Fibroblast of lung (primary cell): ENCODE measurements at places on chromosomes 4 and X.

GRCh38 chr4:185682236-185682635, 129.8 kb downstream of the SORBS2 start:
- DNase-seq: no peak

DNA sequence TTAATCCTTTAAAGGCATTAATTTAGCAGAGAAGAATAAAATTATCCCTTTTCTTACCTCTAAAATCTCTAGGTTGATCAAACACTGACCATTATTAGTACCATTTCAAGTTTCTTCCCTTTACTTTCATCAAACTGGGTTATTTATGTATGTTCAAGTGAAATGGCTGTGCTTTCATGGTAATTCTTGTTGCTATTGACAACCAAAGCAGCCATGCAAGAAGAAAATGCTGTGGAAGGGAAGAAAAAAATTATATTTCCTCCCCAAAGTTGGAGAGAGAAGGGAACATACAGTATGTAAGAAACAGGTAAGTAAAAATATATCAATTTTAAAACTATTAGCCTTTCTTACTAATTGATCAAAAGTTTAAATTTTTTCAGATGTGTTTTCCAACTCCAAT, 16.2 kb downstream of the NPNT start:
- no peak for DNase-seq

DNA sequence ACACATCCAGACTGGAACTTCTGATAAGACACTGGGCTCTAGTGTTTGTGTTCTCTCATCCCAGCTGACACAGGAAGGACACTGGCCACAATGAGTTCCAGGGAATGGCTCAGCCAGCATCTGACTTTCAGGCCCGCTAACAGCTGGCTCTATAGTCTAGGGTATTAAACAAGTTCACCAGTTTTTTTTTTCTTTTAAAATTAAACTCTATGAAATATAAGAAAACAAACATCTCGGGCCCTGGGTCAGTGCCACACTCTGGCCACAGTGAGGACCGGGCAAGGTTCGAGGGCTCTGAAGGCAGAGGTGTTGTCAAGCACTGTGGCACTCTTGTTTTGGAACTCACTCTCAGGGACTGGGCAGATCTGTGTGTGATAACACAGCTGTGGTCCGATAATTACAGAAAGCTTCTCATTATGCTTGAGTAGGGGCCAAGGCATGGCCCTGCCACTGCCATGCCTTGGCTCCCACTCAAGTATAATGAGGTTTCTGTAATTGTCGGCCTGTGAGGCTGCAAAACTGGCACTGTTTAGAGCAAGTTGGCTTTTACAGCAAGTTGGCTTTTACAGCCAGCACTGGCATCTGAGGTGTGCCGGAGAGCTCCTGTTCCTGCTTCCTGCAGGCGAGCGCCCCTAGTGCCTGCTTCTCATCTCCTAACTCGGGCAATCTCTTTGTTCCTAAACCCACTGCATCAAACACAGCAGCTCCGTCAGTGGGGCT, 62.8 kb downstream of the PPP1R2C start:
- DNase-seq: peak; percentile 59

- no peak for DNase-seq
Measured at GRCh38 chr4:89331686-89332544, 24.3 kb upstream of the GPRIN3 start.

DNA sequence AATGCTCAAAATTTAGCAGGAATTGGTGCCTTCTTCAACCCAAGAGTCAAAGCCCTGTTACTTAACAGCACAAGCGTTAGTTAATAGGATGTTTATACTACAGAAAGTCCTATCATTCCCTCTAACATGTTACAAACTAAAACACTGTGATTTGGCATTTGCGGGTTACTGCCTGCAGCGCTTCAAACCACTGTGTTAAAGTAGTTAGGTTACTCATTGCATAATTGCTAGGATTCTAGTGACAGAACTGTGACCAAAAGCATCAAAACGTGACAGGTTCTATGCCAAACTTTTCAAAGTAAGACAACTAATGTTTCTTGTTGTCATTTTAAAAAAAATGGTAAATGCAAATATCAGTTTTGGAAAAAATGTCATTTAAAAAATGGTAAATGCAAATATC, 442.8 kb upstream of the ZFP42 start:
- no peak for DNase-seq

DNA sequence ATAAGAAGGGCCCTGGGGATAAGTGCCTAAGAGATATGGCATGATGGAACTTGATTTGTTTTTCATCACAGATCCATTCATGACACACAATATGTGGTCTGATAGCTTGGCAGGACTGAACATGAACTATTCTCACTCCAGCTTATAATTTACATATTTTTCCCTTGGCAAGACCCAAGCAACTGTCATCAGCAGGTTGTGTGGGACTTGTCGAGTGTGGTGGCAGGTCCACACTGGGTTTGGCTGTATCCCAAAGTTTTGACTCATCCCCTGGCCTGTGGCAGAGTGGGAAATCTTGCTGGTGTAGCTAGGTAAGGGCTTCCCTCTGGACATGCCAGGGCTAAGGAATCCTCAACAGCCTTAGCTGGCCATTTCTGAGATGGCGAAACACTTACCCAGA, 81.0 kb upstream of the STIM2 start:
- peak; percentile 75 for DNase-seq

DNA sequence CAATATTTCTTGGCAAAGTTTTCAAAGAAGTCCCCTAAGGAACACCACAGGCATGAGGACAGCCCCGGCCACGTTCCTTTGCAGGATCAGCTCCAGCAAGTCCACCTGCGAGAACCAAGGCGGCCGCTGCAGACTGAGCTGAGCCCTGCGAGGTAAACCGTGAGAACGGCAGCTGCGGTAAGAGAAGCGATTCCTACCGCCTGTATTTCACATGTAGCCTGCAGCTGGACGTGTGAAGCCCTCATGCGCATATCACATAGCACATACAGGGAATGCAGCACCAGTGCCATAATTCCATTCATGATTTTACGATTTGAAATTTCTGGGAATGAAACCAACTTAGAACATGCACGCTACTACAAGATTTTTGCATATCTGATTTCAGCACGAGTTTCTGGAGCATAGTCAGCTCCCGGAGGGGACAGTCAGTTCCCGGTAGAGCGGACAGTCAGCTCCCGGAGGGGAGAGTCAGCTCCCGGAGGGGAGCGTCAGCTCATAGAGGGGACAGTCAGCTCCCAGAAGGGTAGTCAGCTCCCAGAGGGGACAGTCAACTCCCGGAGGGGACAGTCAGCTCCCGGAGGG, 41.7 kb downstream of the FGFRL1 start:
- DNase-seq: peak; percentile 20

GRCh38 chr4:6561706-6562371, 13.2 kb upstream of the MAN2B2 start:
- DNase-seq: no peak

DNA sequence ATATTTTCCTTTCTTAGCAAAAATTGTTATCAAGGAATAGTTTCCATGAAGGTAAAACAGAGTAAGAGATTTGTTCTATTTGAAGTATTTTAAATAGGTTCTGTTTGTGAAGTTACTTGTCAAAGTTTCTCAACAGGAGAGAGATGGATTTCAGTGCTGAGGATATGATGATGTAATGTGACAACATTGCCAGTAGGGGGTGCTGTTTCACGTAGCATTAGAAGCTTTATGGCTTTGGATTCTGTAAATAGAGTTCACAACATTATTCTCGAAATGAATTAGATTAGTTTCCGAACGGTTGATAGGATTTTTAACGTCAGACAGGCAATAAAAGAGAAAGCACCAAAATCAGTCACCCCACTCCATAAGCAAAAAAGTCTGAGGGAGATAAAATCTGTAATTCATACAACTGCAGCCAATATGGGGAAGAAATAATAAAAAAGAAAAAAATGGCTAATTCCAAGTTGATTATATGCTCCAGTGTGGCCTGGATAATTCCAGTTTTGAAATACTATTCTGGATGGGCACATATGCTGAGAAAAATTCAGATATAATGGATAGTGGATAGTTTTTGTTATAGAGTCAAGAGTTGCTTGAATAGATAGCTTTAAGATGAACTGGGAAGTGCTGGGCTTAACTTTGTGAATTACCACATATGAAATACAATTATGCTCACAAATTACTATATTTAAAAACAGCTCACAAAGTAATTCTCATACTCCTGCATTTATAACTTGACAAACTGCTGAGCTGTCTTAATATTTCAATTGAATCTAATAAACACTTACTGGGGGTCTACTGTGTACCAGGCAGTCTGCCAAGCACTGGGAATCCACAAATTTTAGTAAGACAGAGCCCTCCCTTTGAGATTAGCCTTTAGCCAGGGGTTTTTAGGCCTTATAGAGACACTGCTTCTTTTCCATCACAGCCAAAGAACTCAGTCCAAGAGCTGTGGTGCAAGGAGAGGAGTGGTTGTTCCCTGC, 109.1 kb downstream of the GPAT3 start:
- DNase-seq: peak; percentile 33
